ENCODE measurements at places on chromosomes 13 and 19.
A peak's percentile ranks its signal among the peaks of the same experiment; 100 is the strongest.

- H3K27me3 ChIP-seq = peaks cover 8% of the 10 kb centered on the region
- peaks cover 32% of the 10 kb centered on the region for H3K4me1 ChIP-seq
- no peak for DNase-seq
- no peaks in the 10 kb centered on the region for H3K36me3 ChIP-seq
These were observed 324 bp upstream of the FBXO17 start for GRCh38 chr19:38975861-38976271.

- peaks cover 70% of the 10 kb centered on the region for H3K4me1 ChIP-seq
- DNase-seq = no peak
- peaks cover 23% of the 10 kb centered on the region for H3K27me3 ChIP-seq
- H3K27ac ChIP-seq = peak overlapping the region; percentile 96
These were observed 2.9 kb downstream of the NOTCH3 start for GRCh38 chr19:15197942-15198341.

GRCh38 chr19:1211494-1212234 is 6.1 kb downstream of the STK11 start:
- no peak for DNase-seq
- no peaks in the 10 kb centered on the region for H3K27me3 ChIP-seq
- no peak overlapping the region for H3K4me3 ChIP-seq
- peaks cover 93% of the 10 kb centered on the region for H3K4me1 ChIP-seq
- no peaks in the 10 kb centered on the region for H3K36me3 ChIP-seq

GRCh38 chr19:47885067-47885463 is 1.1 kb downstream of the SULT2A1 start:
- no peaks in the 10 kb centered on the region for H3K4me1 ChIP-seq
- no peak overlapping the region for H3K4me3 ChIP-seq
- no peaks in the 10 kb centered on the region for H3K36me3 ChIP-seq
- no peak overlapping the region for H3K27ac ChIP-seq

DNA sequence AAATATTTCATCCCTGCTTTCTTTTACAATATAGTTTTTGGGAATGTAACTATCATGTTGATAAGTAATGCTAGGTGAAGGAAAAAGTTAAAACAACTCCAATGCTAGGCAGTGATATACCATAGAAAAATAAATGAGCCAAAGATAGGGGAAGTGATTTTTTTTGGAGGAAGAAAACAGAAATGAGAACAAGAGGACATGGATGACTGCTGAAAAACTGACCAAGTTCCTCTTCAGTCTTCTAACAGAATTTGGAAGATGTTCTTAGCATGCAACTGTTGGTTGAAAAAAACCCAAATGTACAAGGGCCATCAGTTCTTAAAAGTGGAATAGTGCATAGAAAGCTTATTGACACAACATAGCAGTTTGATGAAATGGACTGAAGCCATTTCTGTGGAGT is 262.5 kb upstream of the STARD13 start:
- no peaks in the 10 kb centered on the region for H3K27me3 ChIP-seq
- no peaks in the 10 kb centered on the region for H3K36me3 ChIP-seq
- DNase-seq = no peak
- H3K4me1 ChIP-seq = peaks cover 15% of the 10 kb centered on the region
- no peak overlapping the region for H3K4me3 ChIP-seq

DNA sequence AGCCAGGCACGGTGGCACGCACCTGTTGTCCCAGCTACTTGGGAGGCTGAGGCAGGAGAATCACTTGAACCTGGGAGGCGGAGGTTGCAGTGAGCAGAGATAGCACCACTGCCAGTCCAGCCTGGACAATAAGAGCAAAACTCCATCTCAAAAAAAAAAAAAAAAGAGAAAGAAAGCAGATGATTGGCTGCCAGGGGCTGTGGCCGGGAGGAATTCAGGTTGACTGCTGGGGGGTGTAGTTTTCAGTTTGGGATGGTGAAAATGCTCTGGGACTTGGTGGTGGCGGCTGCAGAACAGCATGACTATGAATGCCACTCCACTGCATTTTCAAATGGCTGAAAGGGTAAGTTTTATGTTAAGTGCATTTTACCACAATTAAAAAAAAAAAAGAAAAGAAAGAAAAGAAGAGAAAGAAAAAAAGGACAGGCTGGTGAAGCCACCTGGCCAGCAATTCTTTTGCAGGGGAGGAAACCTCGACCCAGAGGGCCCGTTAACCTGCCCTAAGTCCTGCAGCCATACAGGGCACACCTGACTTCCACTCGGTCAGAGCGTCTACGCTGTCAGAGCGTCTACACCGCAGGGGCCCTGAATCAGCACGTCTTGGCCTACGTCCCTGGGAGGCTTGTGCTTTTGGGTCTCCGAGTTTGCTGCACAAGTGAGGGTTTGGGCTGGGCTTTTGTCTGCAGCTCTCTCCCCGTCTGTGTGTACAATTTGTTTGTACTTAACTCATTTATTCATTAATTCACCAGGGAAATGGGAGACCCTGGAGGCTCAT is 3.6 kb downstream of the ISOC2 start:
- H3K27ac ChIP-seq = no peak overlapping the region
- DNase-seq = no peak
- peaks cover under 1% of the 10 kb centered on the region for H3K27me3 ChIP-seq
- no peak overlapping the region for H3K4me3 ChIP-seq

DNA sequence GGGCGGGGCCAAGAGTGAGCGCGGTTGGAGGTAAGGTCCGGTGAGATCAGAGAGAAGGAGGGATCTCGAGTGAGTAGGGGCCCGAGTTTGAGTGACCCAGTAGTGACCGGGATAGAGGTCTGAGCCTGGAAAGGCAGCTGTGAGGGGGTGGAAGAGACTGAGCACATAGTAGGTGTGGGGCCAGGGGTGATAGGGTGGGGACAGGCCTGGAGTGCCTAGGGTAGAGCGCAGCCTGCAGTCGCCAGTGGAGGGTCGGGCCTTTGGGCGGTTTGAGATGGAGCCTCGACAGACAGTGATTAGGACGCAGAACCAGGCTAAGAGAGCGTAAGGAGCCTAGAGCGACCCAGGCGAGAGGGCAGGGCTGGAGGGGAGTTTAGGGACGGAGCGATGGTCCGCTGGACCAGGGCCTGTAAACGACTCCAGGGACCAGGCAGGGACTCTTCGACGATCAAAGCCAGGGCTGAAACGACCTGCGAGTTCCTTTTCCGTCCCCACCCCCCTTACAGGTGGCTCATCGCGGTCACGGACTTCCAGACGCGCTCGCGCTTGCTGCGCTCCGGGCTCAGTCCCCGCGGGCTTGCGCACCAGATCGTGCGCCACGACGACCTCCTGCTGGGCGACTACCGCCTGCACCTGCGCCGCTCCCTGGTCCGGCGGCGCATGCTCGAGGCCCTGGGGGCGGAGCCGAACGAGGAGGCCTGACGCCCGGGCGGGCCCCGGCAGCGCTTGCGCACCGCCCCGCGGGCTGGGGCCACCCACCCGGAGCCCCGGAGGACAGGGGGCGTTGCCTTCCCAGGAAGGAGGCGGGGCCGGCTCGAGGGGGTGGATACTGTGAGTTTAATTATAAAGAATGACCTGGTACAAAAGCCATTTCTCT is 9.4 kb downstream of the C19orf81 start:
- H3K27ac ChIP-seq = peak overlapping the region; percentile 51
- DNase-seq = no peak
- H3K4me1 ChIP-seq = peaks cover 15% of the 10 kb centered on the region

GRCh38 chr13:113956571-113956970 is 17.3 kb downstream of the C13orf46 start:
- DNase-seq = no peak
- H3K4me1 ChIP-seq = peaks cover 2% of the 10 kb centered on the region
- H3K4me3 ChIP-seq = no peak overlapping the region
- no peaks in the 10 kb centered on the region for H3K36me3 ChIP-seq
- H3K27ac ChIP-seq = no peak overlapping the region

DNA sequence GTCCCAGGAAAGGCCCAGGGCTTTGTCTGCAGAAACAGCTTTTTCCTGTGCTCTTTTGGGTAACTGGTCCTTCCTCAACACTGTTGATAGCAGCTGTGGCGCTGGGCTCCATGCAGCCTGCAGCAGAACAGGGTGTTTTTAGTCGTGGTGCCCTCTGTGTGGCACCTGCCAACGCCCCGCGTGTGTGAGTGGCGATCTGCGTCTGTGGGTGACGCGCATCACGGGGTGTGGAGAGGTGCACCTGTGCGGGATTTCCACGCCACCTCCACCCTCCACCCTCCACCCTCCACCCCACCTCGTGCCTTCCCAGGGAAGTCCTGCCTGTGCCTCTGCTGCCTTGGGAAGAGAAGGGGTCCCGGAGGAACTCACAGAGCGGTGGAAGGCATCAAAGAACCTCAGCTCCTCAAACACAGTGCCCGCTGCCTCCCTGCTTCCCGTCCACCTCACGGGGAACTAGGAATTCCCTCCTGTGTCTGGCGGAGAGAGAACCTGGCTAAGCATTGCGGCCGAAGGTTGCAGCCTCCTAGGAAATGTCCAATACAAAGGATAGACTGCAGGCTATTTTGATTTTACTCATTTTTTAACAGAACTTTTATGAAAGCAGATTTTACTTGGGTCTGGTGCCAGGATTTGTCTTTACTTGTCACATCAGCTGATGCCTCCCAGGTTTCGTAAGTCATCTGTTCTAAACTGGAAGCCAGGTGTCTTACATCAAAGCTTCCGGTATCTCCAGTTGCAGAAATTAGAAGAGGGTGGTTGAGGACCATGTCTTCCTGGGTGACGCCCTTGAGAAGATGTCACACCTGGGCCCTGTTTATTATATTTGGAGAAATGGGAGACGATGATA is 84.0 kb downstream of the ATP11A start:
- H3K27me3 ChIP-seq = no peaks in the 10 kb centered on the region
- no peak overlapping the region for H3K4me3 ChIP-seq
- H3K4me1 ChIP-seq = peaks cover 13% of the 10 kb centered on the region
- no peak overlapping the region for H3K27ac ChIP-seq
- no peaks in the 10 kb centered on the region for H3K36me3 ChIP-seq

DNA sequence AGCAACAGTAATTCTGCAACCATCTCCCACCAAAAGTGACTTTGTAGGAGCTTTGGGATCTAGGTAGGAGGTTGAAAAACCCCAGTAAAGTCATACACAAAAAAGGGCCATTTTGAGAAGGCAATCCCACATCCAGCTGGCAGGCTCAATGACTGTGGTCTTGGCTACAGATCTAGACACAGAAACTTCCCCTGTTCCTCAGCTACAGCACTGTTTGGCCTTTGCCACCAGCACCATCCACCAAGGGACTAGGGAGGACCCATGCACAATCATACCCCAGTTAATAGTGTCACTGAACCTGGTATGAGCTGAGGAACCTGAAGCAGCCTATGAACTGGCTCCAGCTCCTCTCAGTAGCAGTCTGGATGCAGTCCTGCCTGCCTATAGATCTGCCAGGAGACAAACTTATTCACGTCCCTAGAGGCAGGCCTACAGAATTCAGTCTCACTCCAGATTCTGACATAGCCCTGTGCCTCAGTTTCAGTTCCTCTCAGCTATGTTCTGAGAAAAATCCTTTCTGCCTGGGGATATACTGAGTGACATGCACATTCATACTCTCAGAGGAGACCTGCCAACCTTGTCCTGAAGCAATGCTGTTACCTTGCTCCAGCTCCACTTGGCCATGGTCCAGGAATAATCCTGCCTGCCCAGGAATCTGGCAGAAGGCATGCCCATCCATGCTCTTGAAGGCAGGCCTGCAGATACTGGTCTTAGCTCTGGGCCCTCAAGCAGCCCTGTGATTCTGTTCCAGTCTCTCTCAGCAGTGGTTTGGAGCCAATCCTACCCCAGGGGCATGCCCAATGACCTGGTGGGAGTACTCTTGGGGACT is 2048.3 kb upstream of the PCDH20 start:
- no peak for DNase-seq
- no peaks in the 10 kb centered on the region for H3K27me3 ChIP-seq
- H3K27ac ChIP-seq = no peak overlapping the region
- no peaks in the 10 kb centered on the region for H3K36me3 ChIP-seq
- no peak overlapping the region for H3K4me3 ChIP-seq

GRCh38 chr13:85651440-85651839 is 147.8 kb downstream of the SLITRK6 start:
- no peak for DNase-seq
- H3K27ac ChIP-seq = no peak overlapping the region
- H3K36me3 ChIP-seq = no peaks in the 10 kb centered on the region
- H3K4me1 ChIP-seq = no peaks in the 10 kb centered on the region

- H3K4me1 ChIP-seq = no peaks in the 10 kb centered on the region
- H3K4me3 ChIP-seq = no peak overlapping the region
- H3K27me3 ChIP-seq = no peaks in the 10 kb centered on the region
- H3K36me3 ChIP-seq = no peaks in the 10 kb centered on the region
- no peak for DNase-seq
These were observed 16.4 kb upstream of the ZNF14 start for GRCh38 chr19:19749117-19749907.

DNA sequence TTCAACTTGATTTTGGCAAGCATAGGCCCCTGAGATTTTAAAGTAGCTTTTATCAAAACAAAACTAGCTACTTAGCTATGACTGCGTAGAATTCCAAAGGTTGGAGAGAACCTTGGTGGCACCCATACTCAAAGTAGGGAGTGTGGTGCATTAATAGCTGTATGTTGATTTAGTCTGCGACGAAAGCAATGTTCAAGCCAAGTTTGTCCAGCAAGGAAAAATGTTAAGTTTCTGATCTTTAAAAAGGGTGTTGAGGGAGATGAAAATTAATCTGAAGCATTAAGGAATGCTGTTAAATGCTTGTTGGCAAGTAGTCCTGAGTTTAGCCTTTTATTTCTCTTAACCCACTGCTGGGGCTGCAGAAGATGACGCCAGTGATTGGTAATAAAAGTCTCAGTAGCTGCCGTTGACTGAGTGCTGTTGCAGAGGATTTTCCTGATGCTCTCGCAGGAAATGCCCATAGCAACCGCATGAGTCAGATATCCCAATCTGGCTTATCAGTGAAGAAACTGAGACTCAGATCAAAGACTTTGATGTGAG is 75.9 kb upstream of the RNF113B start:
- no peak for DNase-seq
- no peaks in the 10 kb centered on the region for H3K36me3 ChIP-seq
- peaks cover 16% of the 10 kb centered on the region for H3K4me1 ChIP-seq
- H3K27ac ChIP-seq = peak overlapping the region; percentile 74

DNA sequence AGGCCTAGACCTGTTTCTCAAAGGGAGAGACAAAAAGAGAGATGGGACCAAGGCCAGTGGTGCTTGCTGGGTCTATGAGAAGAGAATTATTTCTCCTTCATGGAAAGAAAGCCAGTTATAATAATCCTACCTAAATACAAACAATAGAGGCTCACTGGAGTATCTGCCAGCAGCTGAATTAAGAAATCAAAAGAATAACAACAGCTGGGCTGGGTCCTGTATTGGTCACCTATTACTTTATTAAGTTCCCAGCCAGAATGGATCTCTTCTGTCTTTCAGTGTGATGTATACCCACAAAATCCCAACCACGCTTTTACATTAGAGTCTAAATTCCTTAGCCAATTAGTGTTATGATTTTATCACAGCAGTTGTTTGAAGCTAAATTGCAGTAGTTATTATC is 297.8 kb upstream of the DACH1 start:
- no peak for DNase-seq
- H3K27me3 ChIP-seq = no peaks in the 10 kb centered on the region
- no peak overlapping the region for H3K27ac ChIP-seq
- H3K4me3 ChIP-seq = no peak overlapping the region
- H3K36me3 ChIP-seq = no peaks in the 10 kb centered on the region

Measured in suprapubic skin (tissue), 4 donors.